Stimulated activated CD8-positive, alpha-beta memory T cell treated with anti-CD3 and anti-CD28 coated beads, Interleukin-7, amount 100 ng/mL, for 4 hours (primary cell): ENCODE measurements at places on chromosomes 4 and X.

DNA sequence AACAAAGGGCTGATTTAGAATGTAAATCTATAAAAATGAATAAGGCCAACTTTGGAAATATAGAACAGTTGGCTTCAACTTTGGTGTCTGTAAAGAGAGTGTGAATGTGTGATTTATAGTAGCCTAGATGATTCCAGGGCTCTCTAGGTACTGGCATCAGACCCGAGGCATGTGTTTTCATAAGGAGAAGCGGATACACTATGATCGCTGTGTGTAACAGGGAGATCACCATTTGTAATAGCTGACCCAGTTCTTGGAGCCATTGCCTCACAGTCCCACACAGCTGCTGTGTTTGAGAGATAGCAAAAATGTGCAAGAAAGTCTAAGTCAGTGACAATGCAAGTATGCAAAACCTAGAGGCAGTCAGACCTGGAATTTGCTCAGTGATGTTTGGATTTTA lies 135.1 kb downstream of the REPS2 start:
- no peak for DNase-seq

DNA sequence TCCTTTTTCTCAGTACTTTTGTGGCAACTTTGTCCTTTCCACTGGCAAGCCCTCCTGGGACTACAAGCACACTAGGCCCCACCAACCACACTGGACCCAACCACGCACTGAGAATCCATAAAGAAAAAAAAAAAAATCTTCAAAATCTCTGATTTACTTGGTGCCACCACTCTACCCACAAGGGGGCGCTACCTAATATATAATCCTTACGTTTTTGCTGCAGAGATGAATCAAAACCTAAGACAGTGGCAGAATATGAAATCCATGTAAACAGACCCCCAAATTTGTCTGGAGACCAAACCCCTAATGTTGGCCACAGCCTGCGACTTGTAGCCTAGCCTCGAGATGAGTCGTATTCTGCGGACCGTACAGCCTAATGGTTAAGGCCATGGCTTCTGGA lies 63.5 kb upstream of the ARHGAP36 start:
- no peak for DNase-seq

GRCh38 chr4:16883806-16884205 lies 14.6 kb downstream of the LDB2 start:
- no peak for DNase-seq

DNA sequence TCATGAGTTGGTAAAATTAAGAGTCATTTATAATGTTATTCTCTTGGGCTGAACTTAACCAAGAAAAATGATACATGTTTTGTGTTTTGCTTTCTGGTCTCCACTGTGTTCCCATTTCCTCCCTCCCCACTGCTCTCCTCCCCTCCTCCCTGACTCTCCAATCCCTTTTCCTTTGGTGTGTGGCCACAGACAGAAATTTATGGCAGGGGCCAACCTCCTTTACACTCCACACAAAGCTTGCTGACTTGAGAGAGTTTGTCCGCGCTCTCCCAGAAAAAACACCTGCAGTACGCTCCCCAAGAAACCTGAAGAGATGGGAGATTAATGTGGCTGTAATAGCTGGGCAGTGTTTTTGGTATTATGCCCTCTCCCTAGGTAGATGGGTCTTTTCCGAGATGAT lies 88.9 kb downstream of the ALPK1 start:
- no peak for DNase-seq

GRCh38 chrX:104854188-104854587 lies 288.2 kb downstream of the IL1RAPL2 start:
- no peak for DNase-seq

DNA sequence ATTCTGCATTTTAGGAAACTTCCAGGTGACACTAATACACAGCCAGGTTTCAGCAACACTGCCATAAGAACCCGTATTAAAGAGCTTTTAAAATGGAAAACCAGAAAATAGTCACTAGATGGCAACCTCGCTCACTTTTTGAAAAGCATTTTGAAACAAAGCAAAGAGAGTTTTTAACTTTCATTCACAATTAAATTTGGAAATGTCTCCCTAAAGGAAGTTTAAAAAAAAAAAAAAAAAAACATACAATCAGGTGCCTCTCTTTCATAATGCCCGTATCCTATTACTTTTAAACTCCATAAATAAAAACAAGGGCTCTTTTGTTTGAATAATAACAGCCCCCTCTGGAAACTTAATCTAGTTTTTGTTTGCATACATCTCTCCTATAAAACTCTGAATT lies 20.3 kb downstream of the MEPE start:
- DNase-seq, result no peak

- no peak for DNase-seq
Measured at GRCh38 chrX:28981952-28982351, 394.7 kb downstream of the IL1RAPL1 start.

DNA sequence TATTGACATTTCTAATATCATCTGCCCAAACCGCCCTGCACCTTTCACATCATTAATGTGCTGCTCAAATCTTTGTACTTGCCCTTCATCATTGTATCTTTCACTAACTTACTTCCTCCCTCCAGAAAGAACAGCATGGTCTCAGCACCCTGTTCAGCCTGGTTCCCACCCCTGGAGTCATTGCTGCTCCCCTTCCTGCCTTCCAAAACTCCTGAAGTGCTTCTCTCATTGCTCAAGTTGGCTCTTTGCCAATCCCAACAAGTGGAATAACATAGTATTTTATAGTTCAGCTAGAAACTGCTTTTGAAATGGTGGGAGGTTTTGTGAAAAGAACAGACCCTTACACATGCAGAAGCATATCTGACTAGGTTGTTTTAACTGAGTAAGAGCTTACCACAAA lies 14.0 kb upstream of the TTC29 start:
- DNase-seq, result no peak

- no peak for DNase-seq
Measured at GRCh38 chr4:519885-520682, 21.1 kb downstream of the PIGG start.

- no peak for DNase-seq
Measured at GRCh38 chr4:107693132-107693531, 26.9 kb downstream of the PAPSS1 start.

GRCh38 chr4:15400981-15401671 lies 26.7 kb upstream of the C1QTNF7 start:
- DNase-seq, result peak; percentile 6

GRCh38 chr4:14221176-14221575 lies 593.7 kb upstream of the BOD1L1 start:
- no peak for DNase-seq

- DNase-seq, result no peak
Measured at GRCh38 chr4:78291277-78291676, 234.2 kb downstream of the FRAS1 start.

DNA sequence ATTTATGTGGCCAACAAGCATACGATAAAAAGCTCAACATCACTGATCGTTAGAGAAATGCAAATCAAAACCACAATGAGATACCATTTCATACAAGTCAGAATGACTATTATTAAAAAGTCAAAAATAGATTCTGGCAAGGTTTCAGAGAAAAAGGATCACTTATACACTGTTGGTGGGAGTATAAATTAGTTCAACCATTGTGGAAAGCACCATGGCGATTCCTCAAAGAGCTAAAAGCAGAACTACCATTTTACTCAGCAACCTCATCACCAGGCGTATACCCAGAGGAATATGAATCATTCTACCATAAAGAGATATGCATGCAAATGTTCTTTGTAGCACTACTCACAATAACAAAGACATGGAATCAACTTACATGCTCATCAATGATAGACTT lies 478.7 kb upstream of the GALNTL6 start:
- DNase-seq, result no peak

GRCh38 chr4:76058302-76058701 lies 16.2 kb upstream of the ART3 start:
- DNase-seq, result no peak

GRCh38 chr4:32962100-32962499 lies 2241.9 kb downstream of the PCDH7 start:
- no peak for DNase-seq

- DNase-seq, result no peak
Measured at GRCh38 chrX:20522420-20522819, 255.7 kb upstream of the RPS6KA3 start.

DNA sequence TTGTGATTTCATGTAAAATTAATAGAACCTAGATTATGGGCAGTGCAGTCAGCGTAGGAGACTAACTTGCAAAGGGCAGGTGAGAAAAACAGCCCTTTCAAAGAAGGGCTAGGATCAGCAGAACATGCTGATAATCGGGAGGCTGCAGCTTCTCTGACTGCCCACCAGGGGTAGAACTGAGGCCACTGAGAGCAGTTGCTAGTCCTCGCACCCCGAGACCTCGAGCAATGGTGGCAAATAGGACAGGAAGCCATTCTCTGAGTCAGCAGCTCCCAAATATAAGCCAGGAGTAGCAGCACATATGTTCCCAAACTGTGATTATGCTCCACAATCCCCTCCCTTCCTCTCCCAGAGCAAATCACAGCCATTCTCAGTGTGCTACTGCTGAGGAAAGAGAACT lies 186.5 kb downstream of the MSL3 start:
- no peak for DNase-seq

- DNase-seq, result peak; percentile 36
Measured at GRCh38 chrX:57286507-57287251, at the start of gene FAAH2. Gene FAAH2 (plus strand): TSS chrX:57286706. CDS start chrX:57286826, 120 bp downstream.

DNA sequence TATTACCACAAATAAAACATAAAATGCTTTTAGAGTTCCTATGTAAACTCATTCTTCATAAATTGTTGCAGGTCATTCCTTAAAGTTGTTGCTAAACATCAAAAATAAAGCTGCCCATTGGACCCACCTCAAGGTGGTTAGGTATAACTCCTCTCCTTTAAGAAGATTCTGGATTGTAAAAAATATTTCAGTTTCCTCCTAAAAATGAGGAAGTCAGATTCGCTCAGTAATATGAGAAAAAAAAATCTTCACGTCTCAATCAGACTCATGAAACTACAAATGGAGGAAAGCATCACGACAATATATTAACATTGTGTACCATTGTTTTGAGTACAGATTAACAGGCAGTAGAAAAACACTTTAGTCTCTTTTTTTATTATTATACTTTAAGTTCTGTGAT lies 105.9 kb downstream of the DDX60 start:
- no peak for DNase-seq

- DNase-seq, result no peak
Measured at GRCh38 chrX:110133735-110134370, 130.9 kb downstream of the TMEM164 start.

- DNase-seq, result no peak
Measured at GRCh38 chr4:21248331-21248730, 548.1 kb downstream of the PACRGL start.

DNA sequence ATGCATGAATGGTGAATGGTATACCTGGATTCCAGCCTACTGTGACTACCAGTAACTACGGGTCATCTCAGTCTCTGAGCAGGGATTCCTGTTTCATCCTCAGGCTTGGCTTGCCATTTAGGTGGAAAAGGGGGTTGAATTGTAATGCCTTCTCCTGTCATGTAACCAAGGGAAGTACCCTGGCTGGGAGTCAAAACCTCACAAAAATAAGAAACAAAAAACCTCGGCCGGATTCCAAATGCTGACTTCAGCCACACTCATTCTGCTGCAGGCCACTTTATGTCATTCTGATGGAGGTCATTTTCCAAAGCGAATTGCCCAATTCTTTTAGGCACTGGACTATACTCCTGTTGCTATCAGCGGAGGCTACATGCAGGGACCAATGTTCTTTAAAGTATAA lies 324.7 kb downstream of the LDB2 start:
- no peak for DNase-seq

DNA sequence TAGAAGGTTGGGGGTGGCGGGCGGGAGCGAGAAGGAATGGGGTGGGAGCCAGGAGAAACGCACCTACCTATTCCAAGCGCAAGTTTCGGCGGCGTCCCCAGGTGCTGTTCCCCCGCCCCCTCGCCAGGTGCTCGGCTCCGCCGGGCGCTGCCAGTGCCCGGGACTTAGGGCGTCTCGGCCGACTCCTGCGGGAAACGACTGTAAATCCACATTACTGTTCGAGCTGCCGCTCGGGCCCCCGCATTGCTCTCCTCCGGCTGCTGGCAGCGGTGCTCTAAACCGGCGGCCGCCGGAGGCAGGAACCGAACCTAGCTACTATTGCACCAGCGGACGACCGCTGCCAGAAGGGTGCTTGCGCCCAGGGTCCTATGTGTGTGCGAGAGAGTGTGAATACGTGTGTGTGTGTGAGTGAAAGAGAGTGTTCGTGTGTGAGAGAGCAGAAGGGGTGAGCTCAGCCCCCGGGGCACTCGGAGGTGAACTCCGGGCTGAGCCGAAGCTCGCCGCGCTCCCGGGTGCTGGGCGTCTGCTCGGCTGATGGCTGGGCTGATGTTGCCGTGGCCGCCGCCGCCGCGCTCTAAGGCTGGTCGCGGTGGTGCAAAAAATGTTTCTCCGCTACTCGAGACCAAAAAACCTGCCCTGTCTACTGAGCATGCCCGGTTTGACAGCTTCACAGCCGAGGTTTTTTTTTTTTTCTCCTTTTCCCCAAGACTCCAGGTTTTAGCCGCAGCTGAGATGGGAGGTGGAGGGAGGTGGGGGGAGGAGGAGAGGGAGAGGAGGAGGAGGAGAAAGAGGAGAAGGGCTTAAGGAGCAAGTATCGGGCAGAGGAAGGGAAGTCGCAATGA lies 115.7 kb upstream of the TEX13C start:
- no peak for DNase-seq

- DNase-seq, result no peak
Measured at GRCh38 chr4:17771284-17771908, 10.0 kb downstream of the FAM184B start.

DNA sequence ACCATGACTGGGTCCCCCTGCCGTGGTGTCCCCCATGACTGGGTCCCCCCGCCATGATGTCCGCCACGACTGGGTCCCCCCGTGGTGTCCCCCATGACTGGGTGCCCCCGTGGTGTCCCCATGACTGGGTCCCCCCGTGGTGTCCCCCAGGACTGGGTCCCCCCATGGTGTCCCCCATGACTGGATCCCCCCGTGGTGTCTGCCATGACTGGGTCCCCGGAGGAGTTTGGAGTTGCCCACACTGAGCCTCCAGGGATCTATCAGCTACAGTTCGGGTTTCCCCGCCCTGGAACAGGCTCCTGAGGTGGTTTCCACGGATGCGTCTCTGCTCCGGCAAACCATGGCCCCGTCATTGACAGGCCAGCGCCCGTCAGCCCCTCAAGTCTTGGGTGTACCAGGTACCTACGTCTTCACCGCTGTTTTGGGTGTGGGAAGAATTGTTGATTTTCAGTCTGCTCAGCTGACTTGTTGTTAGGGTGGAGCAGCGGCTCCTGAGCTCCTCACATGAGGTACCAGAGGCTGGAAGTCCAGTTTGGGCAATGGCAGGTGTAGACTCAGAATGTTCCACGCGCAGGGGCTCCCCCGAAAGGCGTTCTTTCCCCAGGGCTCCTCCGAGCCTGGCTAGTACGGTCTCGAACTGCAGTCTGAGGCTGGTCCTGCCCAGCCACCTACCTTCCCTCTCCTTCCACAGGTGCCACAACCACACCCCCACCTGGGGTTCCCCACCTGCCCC lies 8.3 kb upstream of the PDE6B start:
- no peak for DNase-seq

GRCh38 chr4:138185859-138186645 lies 56.1 kb downstream of the SLC7A11 start:
- DNase-seq, result no peak

- DNase-seq, result no peak
Measured at GRCh38 chr4:54107951-54108748, 8.2 kb downstream of the GSX2 start.

- no peak for DNase-seq
Measured at GRCh38 chrX:78527818-78528217, 131.3 kb downstream of the RTL3 start.

GRCh38 chr4:21992330-21992729 lies 43.8 kb upstream of the KCNIP4 start:
- DNase-seq, result no peak
